ENCODE measurements at places on chromosomes 12 and 14.

DNA sequence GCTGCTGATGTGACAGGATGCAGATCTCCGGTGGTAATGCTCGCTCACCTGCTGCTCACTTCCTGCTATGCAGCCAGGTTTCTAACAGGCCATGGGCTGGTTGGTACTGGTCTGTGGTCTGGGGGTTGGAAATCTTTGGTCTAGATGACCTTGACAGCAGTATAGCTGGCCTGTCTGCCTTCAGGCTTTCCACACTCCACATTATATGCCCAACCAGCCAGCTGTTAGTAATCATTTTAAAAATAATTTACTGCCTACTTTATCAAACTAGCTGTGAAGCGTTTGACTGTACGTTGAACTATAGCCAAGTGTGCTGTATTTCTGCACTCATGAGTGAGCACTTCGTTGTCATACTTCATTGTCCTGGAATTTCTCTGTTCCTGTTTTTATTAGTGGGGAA is 424.0 kb upstream of the GARIN6 start:
- no peak for DNase-seq

DNA sequence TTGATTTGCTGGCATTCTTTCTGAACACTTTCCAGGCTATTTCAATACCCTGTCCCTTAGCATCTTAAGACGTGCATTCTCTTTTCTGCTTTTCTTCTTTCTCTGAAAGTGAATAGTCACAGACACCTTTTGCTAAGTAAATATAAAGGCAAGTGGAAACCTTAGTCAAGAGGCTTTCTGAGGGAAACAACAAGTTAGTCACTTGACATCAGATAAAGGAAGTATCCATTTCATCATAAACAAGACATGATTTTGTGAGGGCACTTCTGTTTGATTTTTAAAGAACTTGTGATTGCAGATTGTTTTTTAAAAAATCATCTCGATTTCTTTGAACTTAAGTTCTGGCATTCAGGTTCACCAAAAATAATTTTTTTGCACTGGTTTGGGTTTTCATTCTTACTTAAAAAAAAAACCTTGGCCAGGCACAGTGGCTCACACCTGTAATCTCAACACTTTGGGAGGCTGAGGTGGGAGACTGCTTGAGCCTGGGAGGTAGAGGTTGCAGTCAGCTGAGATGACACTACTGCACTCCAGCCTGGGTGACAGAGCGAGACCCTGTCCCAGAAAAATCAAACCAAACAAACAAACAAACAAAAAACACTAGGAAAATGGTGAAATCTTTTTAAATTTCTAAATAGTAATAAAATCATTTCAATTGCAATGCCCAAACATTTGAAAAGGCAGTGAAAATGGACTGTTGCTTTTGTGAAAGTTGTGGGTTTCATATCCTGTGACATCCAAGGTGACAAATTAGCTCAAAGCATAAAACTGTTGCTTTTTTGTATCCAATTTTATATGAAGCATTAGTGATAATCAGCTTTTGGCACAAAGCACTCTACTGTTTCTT is 8.3 kb upstream of the KLHL42 start:
- no peak for DNase-seq

DNA sequence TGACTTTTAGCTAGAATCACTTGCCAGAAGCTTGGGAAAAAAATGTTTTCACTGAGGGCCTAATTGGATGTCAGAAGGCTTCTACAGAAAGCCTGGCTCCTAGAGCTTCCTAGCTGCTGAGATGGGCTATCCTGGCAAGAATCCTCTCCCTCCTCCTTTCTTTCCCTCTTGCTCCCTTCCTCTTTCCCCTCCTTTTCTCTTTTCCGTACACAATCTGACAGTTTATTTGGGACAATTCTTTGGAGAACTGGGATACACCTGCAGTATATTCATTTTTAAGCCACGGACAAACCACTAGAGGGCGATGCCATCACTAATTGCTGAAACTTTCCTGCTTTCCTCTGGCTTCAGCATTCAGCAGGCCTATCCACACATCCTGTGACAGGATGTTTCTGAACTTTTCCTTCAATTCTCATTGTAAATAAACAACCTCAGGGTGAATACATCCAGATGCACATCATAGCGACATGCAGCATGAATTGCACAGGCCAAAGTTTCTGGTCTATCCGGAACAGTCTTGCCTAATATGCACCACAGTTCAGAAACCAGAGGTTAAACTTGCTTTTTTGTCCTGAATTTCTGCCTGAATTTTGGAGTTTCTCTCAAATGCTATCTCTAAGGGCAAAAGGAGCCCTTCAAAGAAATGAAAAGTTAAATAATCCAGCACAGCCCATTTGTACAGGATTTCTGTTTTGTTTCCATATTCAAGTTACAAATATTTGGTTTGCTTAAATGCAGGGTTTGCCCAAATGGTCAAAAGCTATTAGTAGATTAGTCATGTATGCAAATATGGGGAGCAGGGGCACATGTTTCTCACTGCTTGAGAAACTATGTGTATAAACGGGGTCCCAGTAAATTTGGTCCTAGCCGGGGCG is 142.8 kb downstream of the PAWR start:
- no peak for DNase-seq

DNA sequence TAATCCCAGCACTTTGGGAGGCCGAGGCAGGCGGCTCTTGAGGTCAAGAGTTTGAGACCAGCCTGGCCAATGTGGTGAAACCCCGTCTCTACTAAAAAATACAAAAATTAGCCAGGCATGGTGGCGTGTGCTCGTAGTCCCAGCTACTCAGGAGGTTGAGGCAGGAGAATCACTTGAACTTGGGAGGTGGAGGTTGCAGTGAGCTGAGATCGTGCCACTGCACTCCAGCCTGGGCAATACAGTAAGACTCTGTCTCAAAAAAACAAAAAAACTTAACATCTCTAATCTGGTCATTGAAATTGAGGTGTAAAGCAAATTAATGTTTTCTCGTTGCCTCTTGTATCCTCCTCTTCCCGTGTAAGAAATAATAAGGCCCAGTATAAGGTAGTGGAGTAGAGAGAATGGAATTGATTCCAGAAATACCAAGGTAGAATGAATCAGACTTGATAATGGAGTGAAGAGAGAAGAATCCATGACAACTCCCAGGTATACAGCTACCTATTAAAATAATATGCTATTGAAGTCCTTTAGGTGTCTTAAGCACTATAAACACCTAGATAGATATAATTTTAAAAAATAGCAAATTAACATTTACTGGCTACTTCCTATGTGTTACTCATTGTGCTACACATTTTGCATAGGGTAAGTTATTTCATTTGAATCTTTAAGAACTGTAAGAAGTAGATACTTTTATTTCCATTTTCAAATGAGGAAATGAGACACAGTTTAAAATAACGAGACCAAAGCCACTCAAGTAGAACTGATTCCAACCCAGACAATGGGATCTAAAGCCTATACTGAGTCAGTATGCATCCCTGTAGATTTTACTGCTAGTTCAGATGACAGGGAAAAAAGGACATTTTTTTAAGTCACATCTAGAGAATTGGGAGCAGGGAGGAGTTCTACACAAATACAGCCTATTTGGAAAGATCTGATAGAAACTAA is 23.2 kb downstream of the RAP1B start:
- DNase-seq, result no peak

DNA sequence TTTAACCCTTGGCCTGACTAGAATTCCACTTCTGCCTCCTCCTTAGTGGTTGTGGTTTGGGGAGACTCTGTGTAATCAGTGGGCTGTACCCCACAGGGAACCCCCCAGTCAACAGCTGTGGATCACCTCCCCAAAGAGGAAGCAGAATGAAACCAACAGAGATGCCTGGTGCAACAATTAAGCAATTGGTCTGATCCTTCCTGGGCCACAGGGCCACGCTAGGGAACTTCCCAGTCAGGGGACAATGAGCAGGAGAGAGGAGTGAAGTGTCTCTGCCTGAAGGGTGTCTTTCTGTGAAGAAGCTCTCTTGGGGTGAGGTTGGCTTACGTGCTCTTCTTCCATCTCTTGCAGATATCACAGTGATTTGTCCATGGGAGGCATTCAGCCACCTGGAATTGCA is 8.2 kb downstream of the PDE6H start:
- no peak for DNase-seq
